ENCODE measurements at places on chromosomes 2 and 18.

GRCh38 chr2:192128655-192129054 lies 66.1 kb downstream of the TMEFF2 start:
- no peak for DNase-seq

GRCh38 chr2:23107327-23107941 lies 277.5 kb upstream of the KLHL29 start:
- no peak for DNase-seq

DNA sequence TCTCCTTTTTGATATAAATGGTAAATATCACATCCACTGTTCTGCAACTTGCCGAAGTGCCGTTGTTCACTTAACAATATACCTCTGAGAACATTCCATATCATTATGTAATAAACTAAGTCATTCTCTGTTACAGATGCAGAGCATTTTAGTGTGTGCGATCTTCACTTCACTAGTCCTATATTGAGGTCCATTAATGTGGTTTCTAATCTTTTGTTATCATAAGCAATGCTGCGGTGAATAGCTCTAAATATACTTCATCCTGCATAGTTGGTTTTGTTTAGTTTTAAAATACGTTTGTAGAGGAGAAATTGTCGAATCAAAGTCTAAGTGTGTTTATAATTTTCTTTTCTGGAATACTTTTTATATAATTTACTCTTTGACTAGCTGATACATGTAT lies 280.3 kb upstream of the TRIB2 start:
- DNase-seq = no peak

GRCh38 chr2:21404137-21404536 lies 280.4 kb downstream of the TDRD15 start:
- no peak for DNase-seq

DNA sequence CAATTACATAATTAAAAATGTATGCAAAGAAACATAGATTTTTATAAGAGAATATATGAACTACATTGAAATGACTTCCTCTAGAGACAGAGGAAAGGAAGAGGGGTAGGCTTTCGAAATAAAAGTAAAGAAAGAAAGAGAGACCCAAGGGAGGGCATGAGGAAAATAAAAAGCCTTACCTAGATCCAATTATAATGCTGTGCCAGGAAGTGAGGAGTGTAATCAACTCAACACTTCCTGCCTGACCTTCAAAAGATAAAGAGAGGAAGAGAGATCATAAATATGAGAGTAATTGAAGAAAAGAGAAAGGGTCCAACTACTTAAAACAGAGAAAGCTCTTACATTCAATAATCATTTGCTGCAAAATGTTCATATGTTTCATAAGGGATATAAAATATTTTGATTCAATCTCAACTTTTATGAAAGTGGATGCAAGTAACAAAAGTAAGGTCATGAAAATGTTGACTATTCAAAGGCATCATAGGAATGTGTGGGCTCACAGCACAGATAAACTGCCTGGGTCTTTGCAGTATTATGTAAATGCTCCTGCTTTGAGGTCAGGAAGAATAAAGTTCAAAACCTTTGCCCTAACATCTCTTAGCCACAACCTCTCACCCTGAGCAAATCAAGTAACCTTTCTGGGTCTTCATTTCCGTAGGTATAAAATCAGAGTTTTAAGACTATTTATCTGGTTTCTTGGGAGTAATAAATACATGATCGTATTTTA lies 1237.7 kb downstream of the LRP1B start:
- no peak for DNase-seq
